ENCODE measurements at places on chromosomes 7 and 10.
A peak's percentile ranks its signal among the peaks of the same experiment; 100 is the strongest.

- no peak for DNase-seq
Measured at GRCh38 chr10:88783724-88784123, 18.8 kb upstream of the LIPM start.

DNA sequence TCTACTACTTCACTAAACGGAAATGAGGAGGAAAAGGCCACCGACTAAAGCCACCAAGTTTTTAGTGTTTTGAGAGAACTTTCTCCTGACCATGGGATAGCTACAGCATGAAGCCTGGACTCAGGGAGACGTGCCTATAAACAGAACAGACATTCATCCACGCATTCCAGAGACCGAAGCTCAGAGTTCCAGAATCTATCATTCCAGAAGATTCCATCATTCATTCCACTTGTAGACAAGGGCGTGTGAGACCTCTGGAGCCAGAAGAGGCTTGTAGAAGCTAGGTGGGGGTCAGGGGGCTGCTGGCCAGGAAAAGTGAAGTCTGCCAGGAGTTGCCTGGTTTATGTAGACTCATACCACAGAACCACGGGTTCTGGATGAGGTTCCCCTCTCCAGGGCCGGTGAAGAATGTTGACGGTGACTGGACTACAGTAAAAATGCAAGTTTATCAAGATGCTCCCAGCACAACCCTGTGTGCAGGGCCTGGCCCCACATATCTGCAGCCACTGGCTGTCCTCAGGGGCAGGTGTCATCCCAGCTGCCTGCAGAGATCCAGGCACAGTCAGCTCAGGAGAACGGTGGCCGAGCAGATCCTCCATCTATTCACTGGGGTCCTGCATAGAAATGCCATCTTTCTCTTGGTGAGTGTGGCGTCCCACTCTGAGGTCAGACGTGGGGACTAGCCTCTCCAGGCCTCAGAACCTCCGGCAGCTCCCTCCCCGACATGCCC, 215.7 kb downstream of the USP6NL start:
- no peak for DNase-seq

GRCh38 chr10:93034426-93034825, 26.2 kb upstream of the CYP26C1 start:
- DNase-seq, result peak; percentile 1

GRCh38 chr7:76424413-76425111, at the start of gene ZP3:
Gene ZP3 (plus strand): TSS chr7:76424950. CDS start chr7:76424965, 15 bp downstream.
- no peak for DNase-seq

GRCh38 chr7:28748933-28749584, 209.1 kb downstream of the TRIL start:
- DNase-seq, result no peak

GRCh38 chr7:79528421-79528820, 75.0 kb upstream of the MAGI2 start:
- DNase-seq, result no peak

GRCh38 chr7:80141376-80141775, 6.7 kb downstream of the GNAI1 start:
- DNase-seq, result no peak

- DNase-seq, result no peak
Measured at GRCh38 chr10:65548001-65548400, 1377.8 kb upstream of the LRRTM3 start.

GRCh38 chr7:28725911-28726310, 232.2 kb downstream of the TRIL start:
- no peak for DNase-seq

DNA sequence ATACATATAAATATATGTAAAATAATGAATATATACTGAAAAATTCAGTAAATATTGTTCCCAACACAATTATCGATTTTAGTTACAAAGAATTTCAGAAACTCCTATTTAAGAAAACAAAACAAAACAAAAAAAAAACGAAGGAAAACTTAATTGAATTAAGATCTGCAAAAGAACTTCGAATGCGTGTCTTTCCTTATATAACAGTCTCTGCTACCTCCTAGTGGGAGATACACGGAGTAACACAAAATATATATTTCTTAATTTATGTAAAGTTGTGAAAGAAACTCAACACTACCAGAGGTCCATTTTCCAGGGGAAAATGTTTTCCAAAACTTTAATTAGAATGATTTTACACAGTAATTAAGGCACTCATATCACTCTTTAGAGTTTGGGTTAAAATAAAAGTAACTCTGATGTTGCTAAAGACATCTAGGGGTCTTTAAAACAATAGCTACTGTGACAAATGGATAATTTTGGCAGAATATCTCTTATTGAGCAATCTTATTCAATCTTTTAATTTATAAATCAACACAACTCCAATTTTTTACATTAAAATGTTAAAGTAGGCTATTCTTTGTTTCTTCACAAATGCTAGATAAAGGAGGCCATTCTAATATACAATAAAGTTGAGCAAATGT, 41.6 kb downstream of the NEBL start:
- no peak for DNase-seq

All from AG09319 (cell line).